Fibroblast of skin of right biceps (primary cell): ENCODE measurements at places on chromosomes 1 and 21.
A peak's percentile ranks its signal among the peaks of the same experiment; 100 is the strongest.

- DNase-seq = no peak
Measured at GRCh38 chr1:34398916-34399275, 222.2 kb downstream of the C1orf94 start.

DNA sequence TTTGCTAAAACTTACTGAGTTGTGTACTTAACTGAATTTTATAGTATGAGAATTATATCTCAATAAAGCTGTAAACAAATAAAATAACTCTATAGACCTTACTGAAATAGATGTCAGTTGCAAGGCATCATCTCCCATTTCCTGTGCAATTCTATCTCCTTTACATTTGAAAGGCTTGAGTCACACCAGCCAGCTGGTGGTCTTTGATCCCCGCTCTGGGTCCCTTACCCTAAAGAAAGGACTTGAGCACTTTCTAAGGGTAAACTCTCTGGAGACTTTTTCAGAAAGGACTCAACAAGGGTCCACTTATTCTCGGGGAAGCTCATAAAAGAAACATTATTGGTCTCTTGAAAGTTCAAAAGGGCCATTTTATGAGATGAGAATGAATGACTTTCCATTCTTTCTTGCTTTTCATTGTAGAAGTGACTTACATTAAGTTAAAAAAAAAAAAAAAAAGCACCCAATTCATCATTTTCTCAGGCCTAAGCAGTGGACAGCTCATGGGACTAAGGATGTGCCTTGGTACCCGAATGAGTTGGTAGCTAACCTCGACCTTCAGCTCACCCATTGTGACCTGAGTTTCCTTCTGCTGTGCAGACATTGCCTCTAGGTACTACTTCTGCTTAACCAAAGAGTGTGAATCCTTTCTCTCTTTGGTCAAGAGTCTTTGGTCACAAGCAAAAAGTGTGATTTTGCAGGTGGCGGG, 147.0 kb upstream of the COA6 start:
- no peak for DNase-seq

GRCh38 chr21:36323032-36323431, 3.0 kb downstream of the MORC3 start:
- DNase-seq = no peak

DNA sequence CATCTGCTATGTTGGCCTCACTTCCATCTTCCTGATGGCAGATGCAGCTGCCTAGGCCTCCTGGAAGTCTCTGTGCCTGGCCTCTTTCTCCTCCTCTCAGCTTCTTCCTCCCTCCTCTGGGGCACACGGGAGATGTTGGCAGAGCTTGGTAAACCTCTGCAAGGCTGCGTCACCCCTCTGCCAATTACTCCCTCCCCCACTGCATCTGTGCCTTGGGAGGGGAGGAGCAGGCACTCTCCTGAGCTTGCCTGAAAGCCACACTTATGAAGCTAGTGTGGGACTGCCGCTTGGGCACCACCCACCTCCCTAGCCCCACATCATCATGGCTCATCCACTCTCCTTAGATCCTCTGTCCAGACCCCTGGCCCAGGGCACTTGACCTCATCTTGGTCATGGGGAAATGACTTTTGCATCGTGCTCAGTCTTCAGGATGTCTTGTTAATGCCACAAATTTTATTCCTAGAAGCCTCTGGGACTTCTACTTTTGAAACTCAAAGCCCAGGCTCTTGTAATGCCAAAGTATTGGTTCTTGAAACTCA, 7.3 kb upstream of the TMEM51 start:
- DNase-seq = no peak

GRCh38 chr1:150233359-150234308, 2.3 kb downstream of the ANP32E start:
- no peak for DNase-seq

DNA sequence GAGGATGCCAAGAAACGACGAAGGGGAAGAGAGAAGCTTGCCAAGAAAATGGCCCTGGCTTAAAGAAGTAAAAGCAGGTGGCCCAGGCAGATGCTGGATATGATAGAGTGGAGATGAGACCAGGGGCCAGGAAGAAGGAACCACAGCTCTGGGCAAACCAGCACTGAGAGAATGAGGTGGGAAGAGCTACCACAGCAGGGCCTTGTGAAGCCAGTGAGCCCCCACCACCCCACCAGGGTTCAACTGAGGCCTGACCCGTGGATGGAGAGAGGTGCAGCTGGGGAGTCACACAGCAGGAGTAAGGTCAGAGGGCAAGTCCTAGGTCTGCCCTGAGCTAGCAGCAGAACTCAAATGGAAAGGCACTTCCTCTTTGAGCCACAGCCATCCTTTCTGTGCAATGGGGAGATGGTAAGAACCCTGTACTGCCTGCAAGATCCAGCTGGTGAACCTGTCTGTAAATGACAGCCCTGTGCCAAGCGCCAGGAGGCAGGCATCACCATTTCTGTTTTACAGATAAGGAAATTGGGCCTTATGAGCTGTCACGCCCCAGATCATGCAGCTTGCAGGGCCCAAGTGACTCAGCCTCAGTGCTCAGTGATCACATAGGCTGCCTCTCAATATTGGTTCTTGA, 8.5 kb downstream of the SH3BGRL3 start:
- no peak for DNase-seq

DNA sequence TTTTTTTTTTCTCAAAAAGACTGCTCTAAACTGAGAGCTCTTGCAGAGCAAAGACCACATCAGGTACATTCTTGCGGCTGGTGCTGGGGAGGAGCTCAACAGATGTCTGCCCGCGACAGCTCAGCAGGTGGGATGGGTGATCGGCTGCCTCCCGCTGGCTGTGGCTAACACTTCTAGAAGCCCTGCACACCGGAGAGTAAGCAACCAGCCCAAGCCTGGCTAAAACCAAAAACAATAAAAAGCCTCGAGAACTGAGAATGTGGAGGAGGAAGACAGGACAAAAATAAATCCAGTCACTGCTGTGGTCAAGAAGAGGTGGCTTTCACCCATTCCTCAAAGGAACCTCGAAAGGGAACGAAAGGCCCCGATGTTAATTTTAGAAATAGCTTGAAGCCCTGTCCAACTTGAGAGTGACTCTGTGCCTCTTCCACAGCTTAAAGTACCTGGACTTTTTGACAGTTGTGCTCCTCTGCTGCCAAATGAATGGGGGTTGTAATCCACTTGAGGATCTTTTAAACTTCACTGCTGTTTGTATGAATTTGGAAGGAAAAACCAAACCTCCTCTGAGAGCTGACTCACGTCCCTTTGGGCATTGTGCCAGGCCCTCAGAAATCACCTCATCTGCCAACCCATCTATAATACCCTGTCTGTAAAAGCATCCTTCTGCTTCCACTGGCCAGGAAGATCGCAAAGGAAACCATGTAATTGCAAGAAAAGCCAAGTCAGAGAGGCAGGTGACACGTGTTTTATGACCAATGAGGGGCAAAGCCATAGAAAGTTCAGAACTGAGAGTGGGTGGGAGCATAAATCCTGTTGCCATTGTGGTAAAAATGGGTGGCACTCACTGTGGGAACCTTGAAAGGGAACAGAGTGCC, 78.6 kb downstream of the KCNN3 start:
- peak; percentile 42 for DNase-seq

- DNase-seq = peak; percentile 7
Measured at GRCh38 chr1:234330843-234331215, 42.4 kb upstream of the COA6 start.

DNA sequence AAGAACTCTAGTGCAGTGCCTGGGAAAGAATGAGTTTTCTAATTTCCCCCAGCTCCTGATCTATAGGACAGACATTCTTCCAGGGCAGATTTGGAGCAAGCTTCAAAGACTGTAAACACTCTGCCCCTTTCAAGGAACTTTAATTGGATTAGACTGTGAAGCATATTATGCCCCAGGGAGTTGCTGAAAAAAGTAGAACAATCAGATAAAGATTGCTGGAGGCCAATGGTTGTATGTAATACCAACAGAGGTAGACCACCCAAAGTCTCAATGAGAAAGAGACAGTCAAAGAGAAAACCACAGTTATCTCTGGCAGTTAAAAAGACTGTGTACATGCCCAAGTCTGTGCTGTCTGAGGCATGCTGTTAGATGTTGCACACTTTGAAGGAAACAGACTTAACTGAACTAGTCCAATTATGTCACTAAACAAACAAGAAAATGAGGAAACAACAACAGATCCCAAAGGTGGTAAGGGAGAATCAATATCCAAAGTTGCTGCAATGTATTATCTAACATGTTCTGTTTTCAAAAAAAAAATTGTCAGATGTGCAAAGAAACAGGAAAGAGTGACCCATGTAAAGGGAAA, 24.4 kb downstream of the C4BPA start:
- DNase-seq = no peak

DNA sequence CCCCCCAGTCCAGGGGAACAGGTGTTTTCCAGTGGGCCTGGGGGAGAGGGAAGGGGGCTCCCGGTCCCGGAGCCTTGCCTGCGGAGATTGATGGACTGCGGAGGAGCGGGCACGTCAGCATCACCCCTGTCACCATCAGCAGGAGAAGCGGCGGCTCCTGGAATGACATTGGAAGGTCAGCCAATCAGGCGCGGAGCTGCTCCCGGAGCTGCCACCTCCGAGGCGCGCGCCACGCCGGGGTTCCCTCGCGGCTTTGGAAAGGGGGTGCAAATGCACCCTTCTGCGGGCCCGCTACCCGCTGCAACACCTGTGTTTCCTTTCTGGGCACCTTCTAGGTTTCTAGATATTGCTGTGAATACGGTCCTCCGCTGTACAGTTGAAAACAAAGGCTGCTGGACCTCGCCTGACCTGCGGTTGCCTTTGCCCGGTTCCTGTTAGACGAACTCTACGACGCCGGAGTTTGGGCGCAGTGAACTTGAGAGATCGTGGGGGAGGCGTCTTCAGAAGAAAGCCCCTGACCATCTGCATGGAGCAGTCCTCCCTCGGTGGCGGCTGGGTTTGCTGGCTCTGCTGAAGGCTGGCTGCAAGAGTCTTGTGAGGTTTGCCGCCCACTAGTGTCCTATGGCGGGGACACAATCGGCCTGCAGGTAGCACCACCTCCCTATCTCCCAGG, 5.3 kb downstream of the DSCAM start:
- peak; percentile 67 for DNase-seq

- no peak for DNase-seq
Measured at GRCh38 chr1:22646384-22646783, 3.0 kb downstream of the C1QC start.

DNA sequence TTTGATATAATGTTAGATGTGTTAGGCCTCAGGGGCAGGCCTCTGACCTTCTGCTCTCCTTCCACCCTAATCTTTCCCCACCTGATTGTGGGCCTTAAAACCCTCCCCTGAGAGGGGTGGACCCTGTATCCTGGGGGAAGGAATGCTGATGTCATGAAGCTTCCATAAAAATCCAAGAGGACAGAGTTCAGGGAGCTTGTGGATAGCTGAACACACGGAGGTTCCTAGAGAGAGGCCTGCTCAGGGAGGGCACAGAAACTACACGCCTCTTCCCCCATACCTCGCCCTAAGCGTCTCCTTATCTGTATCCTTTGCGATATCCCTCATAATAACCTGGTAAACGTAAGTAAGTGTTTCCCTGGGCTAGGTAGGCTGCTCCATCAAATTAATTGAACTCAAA, 4.3 kb downstream of the MFN2 start:
- no peak for DNase-seq
